Activated T-helper 1 cell treated with anti-CD3 and anti-CD28 coated beads, Interleukin-2, amount 50 U/mL, for 16 hours (primary cell): ENCODE measurements at places on chromosomes 7 and 10.

- no peak for DNase-seq
Observed at GRCh38 chr10:34814223-34814912, 728 bp downstream of the PARD3 start.

DNA sequence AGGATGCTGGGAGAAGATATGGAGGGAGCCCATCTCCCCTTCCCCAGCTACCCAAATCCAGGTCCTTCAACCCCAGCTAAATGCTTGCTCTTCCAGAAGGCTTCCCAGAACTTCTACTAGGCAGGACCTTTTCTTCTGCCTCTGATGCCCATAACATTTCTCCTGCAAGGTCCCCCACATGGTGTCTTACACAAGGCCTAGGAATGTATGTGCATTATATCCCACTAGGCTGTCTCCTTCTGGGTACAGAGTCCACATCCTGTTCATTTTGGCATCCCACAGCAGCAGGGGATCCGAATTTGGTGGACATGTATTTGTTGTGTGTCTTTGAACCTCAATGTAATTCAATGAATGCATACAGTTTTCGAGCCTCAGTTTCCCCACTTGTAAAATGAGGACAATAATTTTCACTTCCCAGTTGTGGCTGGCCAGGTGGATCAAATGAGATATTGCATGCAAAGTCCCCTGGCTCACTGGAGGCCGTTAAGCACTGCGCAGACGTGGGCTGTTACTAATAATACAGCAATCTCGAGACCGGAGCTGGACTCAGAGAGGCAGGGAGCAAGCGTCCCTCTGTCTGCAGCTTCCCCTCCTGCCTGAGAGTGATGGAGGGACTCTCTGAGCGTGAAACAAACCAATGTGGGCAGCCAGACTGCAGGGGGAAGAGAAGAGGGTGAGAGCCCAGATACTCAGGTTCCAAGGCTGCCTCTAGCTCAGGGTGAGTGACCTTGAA, 18.6 kb upstream of the YWHAG start:
- DNase-seq = no peak

GRCh38 chr10:132497861-132498561, 39.6 kb upstream of the INPP5A start:
- DNase-seq = no peak

- no peak for DNase-seq
Observed at GRCh38 chr7:65746398-65746669, 126.5 kb upstream of the VKORC1L1 start.

DNA sequence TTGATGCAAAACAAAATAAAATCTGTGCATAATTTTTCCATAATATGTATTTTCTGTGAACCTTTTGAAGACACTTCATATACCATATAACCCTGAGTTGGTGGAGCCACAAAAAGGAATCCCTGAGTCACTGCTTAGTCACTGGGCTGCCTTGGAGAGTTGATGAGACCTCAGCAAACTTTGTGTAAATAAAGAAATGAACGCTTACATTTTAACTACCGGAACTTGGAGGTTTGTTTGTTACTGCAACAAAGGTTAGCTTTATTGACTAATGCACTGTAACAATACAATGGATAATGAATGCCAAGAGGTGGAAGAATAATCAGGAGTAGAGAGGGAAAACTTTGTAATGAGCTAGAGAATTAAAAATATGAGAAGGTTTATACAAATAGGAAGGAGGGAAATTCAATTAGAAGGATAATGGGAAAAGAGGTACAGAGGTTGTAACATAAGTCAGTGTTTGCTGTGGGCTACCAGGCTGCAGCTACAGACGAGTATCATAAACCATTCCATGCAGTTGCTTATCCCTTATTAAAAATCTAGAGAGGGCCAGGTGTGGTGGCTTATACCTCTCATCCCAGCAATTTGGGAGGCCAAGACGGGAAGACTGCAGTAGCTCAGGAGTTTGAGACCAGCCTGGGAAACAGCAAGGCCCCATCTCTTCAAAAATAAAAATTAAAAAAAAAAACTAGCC, 1042.1 kb downstream of the TYW1 start:
- DNase-seq = no peak

DNA sequence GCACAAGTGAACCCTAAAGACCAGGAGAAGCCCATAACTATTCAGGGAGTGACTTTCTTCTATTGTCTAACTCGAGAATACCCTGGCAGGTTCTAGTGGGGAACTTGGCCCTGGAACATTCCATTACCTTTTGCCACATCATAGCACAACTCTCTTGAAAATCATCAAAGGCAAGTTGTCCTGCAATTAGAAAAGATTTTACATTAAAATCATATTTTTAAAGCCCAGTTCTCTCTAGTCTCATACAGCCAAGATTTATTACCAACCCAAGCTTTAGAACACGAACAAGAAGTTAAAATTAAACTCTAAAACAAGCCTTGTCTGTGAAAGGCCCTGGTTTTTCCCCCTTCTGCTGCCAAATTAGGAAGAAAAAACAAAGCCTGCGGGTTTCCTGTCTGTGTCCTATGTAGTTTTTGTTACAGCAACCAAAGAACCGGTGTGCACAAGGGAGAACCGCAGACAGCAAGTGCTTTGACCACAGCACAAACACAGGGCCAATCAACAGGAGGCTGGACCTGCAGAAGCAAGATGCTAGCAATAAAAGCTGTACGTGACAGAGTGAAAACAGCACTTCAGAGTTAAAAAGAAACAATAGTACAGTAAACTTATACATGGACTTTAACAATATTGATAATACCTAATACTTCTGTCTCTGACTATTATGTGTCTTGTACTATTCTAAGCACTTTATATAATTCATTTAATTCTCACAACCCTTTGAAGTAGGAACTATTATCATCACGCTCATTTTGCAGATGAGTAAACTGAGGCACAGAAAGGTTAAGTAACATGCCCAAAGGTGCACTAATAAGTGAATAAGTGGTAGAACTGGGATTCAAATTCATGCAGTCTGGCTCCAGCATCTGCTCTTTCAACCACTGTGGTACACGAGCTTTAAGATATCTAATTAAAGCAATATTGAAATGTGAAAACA, 65.8 kb downstream of the STK17A start:
- peak; percentile 56 for DNase-seq
